ENCODE measurements at places on chromosomes 11 and 22.

DNA sequence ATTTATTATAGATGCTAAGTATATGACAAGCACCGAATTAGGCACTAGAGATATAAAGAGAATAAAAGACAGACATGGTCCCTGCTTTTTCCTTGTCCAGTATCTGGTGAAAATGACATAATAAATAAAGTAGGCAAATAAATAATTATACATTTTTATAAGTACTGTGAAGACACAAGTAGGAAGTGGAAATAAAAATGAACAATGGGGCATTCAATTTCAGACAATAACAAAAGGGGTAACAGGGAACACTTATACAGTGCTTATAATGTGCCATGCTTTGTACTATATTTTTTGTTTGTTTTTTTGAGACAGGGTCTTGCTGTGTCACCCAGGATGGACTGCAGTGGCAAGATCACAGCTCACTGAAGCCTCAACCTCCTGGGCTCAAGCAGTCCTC lies 4.3 kb downstream of the KBTBD3 start:
- DNase-seq: no peak

GRCh38 chr22:19853879-19854777 lies 546 bp downstream of the GNB1L start:
- peak; percentile 21 for DNase-seq

DNA sequence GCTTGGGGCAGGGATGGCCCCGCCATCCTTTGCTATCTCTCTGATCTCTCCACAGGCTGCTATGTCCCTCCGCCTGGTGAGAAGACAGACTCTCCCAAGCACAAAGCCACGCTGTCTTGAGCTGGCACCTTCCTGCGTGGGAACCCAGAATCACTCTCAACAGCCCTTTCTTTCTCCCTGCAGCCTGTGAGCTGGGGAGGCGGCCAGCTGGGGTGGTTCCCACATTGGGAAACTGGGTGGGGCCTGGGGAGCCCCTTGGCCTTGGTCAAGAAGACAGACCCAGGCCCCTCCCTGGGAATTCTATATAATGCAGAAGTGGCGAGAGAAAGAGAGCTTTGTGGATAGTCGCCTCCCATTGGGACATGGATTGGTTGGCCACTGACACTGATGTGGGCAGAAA lies 129.0 kb upstream of the TIMP3 start:
- DNase-seq: no peak

- no peak for DNase-seq
Observed at GRCh38 chr11:82901922-82902485, 468 bp downstream of the DDIAS start.

DNA sequence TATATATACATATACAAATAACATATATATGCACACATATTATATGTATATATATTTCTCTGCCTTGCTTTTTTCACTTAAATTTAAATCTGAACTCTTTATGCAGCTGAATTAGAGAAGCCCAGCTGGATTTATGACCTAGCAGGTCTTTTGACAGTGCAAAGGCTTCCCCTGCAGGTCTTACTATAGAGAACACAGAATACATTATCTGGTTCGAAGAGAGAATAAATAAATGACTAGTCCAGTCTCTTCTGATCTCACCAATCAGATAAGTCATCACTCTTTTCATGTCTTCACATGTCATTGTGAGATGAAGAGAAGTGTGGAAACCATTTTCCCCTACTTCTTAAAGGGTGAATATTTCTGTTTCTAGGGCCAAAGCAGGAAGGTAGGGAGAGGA lies 58.2 kb downstream of the OR10A6 start:
- no peak for DNase-seq

DNA sequence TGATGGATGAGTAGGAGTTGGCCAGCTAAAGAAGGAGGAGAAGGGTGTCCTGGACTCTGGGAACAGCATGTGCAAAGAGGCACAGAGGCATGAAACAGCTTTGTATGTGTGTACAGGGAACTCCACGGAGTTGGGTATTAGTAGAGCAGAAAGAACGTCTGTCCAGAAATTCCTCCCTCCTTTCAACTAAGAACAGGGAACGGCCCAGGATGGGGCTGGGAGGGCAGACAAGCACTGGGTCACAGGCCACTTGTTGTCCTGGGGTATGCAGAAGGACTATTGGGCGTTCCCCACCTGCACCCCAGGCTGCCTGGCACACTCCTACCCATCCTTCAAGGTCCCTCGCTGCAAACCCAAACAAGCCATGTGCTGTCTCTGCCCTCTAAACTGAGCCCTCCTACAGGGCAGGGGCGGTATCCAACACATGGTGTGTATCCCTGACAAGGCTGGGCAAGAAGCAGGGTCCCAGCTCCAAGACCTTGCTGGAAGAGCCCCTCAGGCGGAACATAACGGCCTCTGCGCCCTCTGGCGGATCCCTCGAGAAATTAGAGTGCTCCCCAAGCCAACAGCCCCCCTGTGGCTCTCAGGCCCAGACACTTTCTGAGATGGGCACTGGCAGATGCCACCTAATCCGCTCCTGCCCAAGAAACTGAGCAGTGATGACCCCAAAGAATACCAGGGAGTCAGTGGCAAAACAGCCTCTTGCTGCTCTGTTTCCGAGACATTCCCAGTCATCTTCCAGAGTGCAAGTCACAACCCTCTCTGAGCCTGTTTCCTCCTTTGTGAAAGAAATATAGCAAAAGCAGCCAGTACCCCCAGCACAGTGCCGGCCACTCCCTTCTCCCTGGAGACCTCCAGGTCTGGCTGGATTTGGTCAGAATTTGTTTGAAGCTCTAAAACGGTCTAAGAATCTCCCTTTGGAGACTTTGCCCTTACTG lies 1.6 kb upstream of the ELFN2 start:
- no peak for DNase-seq

DNA sequence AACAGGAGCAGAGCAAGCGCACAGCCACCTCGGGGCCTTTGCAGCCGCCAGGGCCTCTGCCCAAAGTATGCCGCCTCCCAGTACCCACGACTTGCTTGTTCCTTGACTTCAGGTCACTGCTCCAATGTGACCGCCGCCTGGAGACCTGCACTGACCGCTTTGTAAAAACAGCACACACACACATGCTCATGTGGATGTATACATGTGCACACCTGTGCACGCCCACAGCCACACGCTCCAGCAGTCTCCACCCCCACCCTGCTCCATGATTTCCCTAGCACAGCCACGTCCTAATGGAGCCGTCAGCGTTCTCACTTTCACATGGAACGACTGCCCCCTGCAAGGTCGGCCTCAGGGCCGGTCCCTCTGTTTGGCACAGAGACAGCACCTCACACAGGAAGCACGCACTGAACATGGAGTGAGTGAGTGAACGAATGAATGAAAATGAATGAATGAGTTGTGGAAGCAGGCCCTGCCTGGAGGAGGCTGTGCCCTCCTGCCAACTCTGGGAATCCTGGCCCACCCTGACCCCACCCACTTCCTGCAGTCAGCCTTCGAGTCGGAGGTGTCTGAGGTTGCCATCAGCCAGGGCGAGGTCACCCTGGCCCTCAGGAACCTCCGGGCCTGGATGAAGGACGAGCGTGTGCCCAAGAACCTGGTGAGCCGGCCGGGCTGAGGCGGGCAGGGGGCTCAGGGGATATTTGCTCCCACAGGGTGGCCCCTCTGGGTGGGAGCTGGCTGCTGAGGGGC lies 8.0 kb downstream of the ALDH3B1 start:
- DNase-seq: no peak

- DNase-seq: no peak
Observed at GRCh38 chr11:68468217-68468828, 7.8 kb downstream of the PPP6R3 start.

Measured in putamen (tissue), 1 donor.